ENCODE measurements at places on chromosomes 2 and 18.

GRCh38 chr2:42927334-42928160 is 135.2 kb upstream of the HAAO start:
- DNase-seq, result no peak

DNA sequence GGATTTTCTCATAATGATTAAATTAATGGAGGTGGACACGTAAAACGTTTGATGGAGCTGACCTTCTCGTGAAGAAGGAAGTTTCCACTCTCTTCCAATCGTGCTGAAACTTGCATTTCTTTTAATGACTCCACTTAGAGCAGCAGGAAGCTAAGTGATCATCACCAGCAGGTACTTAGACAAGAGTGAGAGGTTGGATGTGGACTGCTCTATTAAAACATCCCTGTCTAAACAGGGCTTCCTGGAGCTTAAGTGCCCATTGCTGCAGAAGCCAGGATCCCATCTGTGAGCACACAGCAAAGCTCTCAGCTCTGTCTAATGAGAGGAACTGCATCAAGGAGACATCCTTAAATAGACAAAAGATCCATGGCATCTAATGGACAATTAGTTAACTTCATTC is 1539.5 kb upstream of the CELF4 start:
- no peak for DNase-seq

DNA sequence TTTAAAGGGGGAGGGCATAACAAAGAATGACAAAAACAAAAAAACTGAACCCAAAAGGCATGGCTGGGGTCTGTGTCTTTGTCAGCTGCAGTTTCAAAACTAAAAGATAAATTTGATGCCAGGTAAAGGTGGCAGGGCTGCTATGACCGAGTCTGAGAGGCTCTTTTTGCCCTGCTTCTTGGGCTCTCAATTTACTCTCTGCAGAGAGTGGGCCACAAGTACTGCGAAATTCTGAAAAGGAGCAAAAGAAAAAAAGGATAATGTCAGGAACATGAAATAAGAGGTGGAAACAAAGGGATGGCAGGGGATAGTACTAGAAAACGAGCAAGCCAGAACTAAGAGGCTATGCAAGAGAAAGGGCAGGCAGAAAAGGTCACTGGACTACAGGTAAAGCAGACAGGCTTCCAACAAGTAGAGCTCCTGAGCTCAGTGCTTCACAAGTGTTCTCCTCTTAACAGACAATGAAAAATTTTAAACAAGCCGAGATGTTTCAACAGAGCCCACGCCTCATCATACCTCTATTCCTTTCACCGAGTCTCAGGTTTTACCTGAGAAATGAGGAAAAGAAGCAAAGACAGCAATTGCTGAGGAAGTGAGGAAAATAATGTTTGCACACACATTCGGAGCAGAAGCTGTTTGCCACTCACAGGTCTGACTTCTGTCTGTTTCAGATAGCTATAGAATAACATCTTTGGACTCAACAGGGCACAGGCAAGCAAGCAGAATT is 7.3 kb downstream of the IRS1 start:
- DNase-seq, result no peak

GRCh38 chr2:100606332-100606725 is 43.5 kb downstream of the PDCL3 start:
- no peak for DNase-seq

DNA sequence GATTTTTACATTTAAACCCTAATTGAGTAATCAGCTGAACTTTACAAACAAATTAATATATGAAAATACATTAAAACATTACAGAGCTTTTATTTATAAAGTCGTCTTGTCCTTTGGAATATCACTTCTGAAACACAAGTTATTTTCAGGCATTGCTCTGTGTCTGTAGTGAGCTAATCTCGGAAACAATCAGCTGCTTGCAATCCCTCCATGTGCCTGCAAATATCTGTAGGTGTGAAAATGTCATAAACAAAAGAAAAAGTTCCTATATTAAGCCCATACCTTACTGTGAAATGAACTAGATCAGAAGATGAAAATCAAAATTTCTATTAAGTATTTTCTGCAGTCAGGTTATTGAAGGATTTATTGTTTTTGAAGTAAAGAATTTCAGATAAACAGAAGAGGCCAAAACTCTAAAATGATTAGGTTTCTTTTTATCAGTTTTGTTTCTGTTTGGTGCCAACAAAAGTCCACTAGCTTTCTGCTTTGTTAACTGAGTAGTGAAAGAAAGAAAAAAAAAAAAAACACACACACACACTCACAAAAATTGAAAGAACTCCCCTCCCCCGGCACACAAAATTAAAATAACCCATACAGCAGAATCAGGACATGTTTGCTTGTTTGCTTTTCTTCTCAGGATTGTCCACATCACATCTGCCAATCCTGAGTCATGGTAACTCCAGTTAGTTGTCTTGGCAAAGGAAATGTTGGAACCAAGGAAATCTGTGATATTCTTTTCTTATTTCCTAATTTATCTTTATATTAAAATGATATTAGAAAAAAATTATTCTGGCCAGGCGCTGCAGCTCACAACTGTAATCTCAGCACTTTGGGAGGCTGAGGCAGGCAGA is 627.0 kb upstream of the SLC39A10 start:
- DNase-seq, result no peak

DNA sequence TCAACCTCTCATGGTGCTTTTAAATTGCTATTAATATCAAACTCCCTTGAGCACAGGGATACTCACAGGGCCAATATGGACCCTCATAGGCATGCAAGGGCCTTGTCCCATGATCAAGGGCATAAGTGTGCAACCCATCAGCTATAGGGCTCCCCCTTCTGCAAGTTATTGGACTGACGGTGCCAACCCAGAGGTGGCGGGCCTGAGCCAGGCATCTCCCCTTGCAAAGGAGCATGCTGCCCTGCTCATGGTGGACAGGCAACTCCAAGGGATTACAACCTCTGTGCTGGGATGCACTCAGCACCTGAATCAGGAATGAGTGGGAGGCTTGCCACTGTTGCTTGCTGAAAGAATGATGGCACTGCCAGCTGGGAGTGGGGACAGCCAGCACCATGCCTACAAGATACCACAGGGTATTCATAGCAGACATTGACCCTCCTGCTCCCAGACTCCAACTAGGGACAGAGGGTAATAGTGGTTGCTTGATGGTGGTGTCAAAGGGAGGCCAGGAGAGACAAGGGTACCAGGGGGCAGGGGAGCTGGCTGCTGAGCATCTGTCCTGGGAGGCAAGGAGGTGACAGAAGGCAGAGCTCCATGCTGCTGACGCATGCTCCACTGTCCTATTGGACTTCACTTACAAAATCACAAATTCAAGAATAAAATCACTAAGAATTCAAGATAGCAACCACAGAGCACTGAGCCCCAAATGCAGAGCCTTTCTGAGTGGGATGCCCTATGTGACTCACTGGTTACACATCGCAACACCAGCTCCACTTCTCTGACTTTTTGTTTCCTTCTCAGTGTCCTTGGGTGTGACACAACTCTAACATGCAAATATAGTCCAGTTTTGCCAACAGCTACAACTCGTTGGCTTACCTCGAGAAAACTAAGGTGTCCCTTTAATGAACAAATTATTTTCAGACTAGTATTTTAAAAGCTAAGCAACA is 157.1 kb upstream of the CCDC150 start:
- no peak for DNase-seq

DNA sequence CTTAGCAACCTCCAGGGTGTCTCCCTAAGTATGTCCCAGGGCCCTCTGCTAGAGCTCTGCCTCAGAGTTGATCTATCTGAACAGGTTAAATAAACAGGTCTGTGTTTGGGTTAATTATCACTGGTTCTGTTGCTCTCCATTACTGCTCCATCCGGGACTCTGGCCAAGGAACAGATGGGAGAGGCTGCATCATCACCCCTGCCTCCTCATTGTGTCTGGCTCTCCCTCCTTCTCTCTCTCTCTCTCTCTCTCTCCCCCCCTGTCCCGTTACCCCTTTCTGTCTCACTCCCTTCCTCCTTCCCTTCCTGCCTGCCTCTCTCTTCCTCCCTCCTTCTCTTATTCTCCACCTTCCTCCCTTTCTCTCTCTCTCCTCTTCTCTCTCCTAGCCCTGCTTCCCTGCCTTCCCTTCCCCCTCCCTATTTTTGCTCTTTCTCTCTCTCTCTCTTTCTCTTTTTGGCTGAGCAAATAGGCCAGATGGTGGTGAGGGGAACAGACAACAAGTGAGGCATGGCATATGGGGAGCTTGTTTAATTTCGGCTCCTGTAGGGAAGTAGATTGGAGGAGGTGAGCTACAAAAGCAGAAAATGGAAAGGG is 62.1 kb downstream of the SETBP1 start:
- DNase-seq, result peak; percentile 31
